ENCODE measurements at places on chromosomes 4 and X.

DNA sequence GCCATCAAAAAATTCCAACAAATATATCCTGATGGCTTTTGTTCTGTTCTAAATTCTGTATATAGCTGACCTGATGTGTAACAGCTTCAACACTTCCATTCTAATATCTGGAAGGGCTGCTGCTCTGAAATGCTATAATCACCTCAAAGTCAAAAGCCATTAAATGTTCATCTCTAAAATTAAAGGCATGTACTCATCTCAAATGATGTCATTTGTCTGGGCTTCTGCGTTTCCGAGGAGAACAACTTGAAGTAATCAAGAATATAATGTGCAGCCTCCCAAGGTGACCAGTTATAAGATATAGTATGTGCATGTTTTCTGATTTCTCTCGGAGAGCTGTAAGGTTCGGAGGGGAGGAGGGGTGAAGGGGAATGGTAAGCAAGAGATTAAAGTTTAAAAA lies 237.6 kb downstream of the SCFD2 start:
- no peak for DNase-seq

- no peak for DNase-seq
These were observed 16.8 kb downstream of the BANK1 start for GRCh38 chr4:101807351-101807750.

- no peak for DNase-seq
These were observed 880.6 kb upstream of the FRG1 start for GRCh38 chr4:189060104-189060503.

DNA sequence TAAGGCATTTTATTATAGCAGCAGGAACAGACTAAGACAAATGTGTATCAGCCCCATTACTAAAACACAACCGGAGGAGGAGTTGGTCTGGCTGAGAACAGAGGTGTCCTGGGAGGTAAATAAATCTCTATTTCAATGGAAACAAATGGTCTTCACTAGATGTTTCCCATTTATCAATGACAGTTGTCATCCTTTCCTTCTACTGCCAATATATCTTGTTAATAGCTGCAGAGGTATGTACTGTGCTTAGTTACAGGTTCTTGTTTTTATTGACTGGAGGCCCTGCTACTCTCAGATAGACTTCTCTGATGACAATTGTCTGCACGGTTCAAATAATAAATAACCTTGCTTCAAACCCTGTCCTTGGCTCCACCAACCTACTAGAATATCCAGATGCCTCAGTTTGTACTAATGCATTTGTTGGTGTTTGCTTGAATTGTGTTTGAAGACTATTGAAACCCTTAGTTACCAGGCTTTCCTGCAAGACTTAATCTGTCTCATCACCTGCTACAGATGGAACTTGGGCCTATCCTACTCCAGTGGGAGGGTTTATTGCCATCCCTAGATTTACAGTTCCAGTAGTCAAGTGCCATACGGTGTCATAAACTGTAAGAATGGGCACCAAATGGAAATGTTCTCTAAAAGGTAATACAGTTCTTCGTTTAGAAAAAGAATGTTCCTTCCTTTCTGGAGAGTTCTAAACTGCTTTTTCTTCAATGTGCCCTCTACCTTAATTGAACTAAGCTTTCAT lies 29.8 kb upstream of the HPGDS start:
- no peak for DNase-seq

- DNase-seq, result peak; percentile 51
These were observed 8.6 kb upstream of the MAML3 start for GRCh38 chr4:140162596-140162995.

DNA sequence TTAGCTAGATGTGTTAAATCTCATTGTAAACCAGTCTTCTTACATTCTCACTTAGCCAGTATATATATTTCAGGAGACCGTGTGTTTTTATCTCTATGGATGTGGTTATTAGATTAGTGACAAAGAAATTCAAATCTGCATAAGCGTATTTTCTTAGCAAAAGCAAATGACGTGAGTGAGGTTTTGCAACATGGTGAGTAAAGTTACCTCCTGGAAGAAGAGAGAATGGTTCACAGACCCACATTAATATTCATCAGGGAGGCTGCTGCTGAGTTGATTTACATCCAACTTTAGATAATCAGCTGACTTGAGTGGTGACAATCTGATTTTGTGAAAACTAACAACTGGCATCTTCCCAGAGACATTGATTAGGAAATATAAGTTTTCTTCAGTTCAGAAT lies 589.9 kb upstream of the GALNT7 start:
- no peak for DNase-seq

DNA sequence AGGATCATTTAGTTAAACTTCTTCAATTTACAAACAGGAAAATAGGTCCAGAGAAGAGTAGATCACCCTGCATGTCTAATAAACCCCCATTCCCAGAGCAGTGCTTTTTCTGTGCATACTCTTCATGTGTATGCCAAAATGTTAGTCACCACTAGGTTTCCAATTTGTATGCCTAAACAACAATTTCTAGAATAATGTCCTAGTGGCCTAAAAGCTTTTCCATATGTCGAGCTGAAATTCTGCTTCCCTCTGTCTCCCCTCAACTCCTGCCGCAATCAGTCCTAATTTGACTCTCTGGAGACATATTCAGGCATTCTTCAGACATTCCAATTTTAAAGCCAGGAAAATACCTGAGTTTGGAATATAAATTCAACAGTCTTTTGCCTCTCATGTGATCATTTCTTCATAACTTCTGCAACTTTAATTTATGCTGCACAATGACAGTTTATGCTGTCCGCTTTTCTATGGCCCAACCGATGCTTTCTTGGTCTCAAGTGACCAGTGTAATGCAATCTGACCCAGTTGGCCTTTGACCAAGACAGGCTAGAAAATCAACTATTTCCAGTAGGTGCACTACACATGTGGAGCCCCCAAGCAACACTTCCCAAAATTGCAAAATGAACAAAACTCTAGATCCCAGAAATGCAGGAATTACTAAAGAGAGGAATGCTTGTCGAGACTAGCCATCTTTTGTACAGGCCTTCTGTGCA lies 122.9 kb upstream of the FMR1 start:
- no peak for DNase-seq

GRCh38 chr4:138199568-138200235 lies 42.4 kb downstream of the SLC7A11 start:
- DNase-seq, result peak; percentile 72

DNA sequence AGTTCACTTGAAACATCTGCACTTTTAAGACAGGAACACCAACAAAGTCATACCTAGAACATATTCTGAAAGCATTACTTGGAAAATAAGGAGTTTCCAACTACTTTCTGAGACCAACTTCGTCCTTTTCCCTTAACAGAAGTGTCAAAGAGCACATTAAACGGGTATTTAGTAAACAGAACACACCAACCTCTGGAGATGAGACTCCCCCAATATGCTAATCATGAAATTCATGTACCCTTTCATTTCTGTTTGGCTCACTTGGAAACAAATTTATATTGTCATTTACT lies 69.2 kb downstream of the NOCT start:
- no peak for DNase-seq

- DNase-seq, result peak; percentile 68
These were observed 11.7 kb downstream of the OTUD5 start for GRCh38 chrX:48945517-48946348.

DNA sequence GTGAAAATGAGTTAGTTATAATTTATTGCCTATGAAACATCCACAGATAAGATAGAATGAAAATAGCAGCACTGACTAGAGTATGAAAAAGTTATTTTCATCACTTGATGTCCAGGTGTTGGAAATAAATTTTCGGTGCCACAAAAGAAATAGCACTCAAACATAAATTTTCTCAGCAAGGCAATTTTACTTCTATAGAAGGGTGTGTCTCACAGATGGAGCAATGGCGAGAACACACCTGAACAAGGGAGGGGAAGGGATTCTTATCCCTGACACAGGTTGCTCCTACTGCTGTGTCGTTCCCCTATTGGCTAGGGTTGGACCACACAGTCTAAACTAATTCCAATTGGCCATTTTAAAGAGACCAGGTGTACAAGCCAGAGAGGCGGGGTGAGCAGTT lies 13.3 kb upstream of the VAMP7 start:
- no peak for DNase-seq

DNA sequence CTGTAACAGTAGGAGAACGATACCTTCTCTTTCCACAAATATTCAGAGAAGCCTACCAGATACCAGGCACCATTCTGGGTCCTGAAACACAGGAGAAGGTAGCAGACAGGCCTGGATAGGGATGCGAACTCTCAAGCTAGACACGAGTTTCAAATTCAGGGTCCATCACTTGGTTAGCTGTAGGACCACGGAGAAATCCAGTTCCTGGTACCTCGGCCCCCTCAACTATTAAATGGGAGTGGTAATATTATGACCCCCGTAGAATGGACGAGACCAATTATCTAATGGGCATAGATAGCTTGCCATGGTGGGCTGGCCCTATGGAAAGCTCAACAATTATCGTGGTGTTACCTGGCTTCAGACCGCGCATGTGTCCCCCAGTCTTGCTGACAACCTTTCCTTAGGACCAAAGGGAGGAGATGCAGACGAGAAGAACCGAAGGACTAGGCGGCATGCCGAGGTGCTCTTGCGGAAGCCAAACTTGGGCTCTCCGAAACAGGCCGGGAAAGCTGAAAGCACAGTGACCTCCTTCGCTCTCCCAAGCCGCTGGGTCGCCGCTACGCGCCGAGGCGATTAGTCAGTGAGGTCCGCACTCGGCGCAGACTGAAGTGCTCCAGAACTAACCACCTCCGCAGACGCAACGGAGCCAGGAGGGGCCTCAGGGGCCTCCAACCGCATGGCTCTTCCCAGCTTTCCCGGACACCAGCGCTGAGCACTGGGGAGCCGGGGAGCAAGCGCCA lies 19.6 kb downstream of the NKX3-2 start:
- DNase-seq, result no peak

GRCh38 chr4:55617587-55618197 lies 18.4 kb downstream of the NMU start:
- no peak for DNase-seq

GRCh38 chr4:80685214-80685613 lies 345.3 kb upstream of the BMP3 start:
- no peak for DNase-seq

DNA sequence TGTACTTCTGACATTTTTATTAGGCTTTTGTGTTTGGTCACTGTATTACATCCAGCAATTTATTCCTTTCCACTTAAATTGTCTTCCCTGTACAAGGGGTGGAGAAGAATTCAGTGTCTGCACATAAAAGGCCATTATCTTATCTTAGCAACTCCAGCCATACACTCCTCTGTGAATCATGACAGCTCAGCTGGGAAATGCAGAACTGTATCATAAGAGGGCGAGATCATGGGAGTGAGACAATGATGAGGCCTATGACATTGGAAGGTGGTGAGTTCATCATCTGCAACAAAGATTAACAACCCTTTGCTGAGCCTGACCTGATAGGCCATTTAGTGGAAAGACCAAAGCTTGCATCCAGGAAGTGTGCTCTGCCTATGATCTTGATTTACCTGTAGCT lies 33.3 kb downstream of the SLIT2 start:
- no peak for DNase-seq

- no peak for DNase-seq
These were observed 281.3 kb upstream of the FTHL17 start for GRCh38 chrX:31353095-31353494.

- DNase-seq, result no peak
These were observed 10.6 kb upstream of the CTSO start for GRCh38 chr4:155964016-155964891.

DNA sequence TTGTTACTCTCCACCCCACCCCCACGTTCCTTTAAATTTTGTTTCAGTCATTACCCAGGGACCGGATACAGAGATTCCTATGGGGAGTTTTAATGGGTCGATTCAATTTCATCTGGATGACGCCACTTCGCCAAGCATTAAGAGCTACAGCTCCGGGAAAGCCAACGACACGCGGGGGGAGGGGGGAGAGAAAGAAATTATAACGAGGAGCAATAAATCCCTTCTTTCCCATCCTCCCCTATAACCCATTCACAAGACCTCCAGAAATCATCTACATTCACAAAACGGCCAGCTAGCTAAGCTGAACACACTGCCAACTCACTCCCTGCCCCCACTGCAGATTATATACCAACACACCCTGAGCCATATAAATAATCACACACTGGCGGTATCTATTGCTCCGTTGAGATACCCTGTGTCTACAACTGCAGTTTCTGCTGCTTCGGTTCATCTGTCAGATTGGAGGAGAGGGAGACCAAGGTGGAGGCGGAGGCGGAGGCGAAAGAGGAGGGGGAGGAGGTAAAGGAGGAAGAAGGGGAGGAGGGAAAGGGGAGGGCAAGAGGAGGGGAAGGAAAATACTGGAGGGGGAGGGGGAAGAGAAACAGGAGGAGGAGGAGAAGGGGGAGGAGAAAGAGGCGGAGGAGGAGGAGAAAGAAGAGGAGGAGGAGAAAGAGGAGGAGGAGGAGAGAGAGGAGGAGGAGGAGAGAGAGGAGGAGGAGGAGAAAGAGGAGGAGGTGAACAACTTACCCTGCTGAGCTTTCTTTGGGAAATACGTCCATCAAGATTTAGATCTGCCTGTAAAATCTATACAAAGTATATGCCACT lies 113.9 kb upstream of the VAMP7 start:
- DNase-seq, result peak; percentile 15

DNA sequence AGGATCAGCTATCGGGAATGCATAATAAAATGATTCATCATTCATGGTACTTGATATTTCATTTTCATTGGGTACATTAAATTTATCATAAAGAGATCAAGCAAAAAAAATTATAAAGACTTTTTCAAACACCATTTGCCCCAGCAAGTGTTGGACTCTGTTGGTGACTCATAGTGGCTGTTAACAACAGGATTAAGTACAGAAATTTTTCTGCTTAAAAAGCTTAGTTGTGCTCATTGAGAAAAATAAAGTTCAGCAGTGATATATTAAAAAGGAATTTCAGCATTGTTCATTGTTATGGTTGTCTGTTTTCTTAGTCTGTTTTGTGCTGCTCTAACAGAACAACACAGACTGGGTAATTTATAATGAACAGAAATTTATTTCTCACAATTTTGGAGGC lies 86.2 kb upstream of the PCDH10 start:
- DNase-seq, result no peak

DNA sequence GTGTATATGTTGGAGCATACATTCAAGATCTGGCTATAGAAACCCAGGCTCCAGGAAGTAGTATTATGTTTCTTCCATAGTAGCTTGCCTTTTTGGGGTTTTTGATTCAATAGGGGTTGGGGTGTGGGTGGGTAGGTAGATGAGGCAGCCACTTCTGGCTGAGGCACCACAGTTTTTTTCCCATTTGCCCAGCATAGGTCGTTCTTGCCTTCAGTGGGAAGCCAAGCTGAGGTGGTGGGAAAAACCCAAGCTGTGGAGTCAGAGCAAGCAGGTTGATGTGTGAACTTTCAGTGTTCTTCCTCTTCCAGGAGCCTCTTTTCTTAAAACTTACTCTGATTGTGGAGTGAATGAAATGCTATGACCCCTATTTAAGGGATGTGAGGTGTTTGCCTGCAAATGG lies 67.0 kb upstream of the RPS6KA3 start:
- DNase-seq, result no peak

All from dermis blood vessel endothelial cell (primary cell).